ENCODE measurements at places on chromosomes 7 and 10. TPM values are rescaled to one million over a fixed set of nuclear protein-coding genes. Genes with fewer than 3 reads are reported as not detected.

GRCh38 chr7:88244258-88244657, 24.4 kb upstream of the SRI start:
- DNase-seq = no peak

- no peak for DNase-seq
Observed at GRCh38 chr7:29764227-29764626, 42.1 kb upstream of the WIPF3 start.

Gene CYP3A5
- 4.6 TPM for total RNA-seq

Gene TNPO3
- 28.6 TPM for total RNA-seq

Gene GRM8
- 1.8 TPM for total RNA-seq
